Stimulated activated CD8-positive, alpha-beta memory T cell treated with anti-CD3 and anti-CD28 coated beads, Interleukin-7, amount 100 ng/mL, for 1 hour (primary cell): ENCODE measurements at places on chromosomes 2 and 18.

- DNase-seq: no peak
Measured at GRCh38 chr2:15222856-15223255, 338.3 kb downstream of the NBAS start.

DNA sequence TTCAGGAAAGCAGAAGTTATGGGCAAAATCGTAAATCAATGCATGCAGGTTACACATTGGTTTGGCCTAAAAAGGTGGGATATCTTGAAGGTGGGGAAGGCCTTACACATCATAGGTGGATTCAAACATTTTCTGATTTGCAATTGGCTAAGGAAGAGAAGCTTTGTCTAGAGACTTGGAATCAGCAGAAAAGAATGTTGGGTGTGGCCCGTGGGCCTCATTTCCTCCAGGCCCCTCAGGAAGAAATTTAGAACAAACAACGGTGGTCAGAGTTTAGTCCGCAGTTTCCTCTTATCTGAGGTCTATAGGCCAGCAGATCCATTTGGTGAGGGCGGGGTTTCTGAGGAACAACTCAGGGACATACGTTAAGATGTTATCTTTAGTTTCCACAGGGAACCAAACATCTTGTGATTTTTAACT, 50.9 kb upstream of the AFF3 start:
- DNase-seq: no peak

GRCh38 chr2:182545420-182546167, 118.8 kb upstream of the PDE1A start:
- no peak for DNase-seq

DNA sequence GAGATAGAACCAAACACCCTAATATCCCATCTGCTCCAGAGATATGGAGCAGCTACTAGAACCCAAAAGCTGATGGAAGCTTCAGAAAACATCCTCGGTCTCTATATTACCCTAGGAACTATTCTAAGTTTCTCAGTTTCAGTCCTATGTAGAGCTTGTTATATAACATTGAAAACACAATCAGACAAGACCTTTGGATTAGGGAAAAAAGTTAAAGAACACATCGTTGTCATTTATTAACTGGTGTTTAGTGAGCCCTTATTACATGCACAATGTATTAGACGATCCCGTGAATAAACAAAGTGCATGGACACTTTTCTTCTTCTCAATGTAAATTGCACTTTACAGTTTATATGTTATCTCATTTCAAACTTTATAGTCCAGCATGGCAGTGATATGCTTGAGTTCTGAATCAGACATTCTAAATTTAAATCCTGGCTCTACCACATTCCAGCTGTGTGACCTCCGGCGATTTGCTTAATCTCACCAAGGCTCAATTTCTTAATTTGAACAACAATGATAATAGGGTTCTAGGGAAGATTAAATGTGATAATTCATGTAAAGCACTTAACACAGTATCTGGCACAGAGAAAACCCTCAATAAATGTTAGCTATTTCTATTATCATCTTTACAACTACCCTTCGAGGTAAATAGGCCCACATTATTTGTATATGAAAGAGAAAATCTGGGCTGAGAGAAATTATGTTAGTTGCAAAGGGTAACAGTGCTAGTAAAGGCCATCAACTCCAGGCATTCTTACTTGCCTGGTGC, 83.6 kb upstream of the PIK3C3 start:
- DNase-seq: no peak

- DNase-seq: no peak
Measured at GRCh38 chr18:46040747-46041104, 31.3 kb downstream of the PSTPIP2 start.

DNA sequence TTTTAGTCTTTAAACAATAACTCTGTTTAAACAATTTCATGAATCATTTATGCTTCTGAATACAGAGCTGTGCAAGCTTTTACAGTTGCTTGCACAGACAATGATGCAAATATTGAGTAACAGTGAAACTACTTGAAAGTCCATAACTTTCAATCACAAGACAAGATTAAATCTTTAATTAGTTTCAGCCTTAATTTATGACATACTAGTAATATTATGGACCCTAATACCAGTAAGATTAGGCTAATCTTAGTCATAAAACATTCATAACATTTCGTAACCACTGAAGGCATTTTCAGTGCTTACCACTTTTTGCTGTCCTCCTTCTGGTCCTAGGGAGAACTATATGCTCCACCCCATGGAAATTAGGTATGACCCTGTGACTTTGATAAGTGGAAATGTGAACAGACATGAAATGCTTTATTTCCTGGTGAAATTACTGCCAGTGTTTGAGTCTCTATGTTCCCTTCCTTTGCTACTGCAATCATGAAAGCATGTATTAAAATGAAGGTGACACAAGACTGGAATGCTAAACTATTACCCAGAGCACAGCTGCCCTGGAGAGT, 1.8 kb upstream of the COBLL1 start:
- no peak for DNase-seq

DNA sequence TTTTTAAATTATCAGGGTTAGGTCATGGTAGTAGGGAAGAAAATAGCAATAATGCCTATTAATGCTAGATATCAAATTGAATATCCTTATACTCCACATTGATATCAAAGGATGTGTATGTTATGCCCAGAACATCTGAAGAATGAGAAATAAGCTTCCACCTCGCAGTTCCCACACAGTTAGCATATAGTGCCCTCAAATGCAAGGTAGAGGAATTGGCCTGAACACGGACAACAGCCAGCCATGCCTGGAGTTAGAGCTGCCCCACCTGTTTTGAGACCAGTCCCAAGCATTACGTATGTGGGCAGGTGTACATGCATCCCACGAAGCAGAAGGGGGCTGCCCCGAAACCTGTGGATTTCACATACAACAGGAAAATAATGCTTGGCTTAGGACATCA, 79.6 kb downstream of the SUMO1 start:
- DNase-seq: no peak

DNA sequence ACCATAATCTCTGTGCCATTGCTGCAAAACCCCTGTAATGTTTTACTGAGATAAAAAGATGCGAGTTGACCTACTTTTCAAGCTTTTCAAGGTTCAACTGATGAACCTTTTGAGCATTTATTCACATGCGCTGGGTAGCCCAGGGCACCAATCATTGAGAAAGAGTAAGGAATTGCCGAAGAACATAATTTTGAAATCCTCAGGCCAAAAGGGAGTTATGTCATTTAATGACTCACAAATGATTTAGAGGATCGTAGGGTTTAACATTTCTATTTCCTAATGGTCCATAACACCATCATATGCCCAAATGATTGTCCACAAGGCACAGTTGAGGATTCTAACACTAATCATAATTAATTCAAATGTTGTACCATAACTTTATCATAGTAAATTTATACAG, 20.2 kb upstream of the DLX1 start:
- DNase-seq: no peak

DNA sequence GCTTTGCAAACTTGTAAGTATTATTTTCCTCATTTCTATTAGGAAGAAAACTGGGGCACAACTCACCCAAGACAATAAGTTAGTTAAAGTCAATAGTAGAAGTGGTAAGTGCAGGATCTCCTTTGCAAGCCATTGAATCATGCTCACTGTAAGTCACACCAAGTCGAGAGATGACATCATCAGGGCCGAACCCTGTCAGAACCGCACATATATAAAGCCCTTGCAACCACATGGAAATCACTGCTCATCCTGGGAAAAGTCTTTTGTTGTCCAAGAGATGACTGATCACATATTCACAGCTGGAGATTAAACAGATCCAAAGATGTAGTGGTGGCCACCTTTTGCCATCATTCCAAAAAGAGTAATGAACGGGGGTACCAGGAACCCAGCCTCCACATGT, 484.8 kb upstream of the ID2 start:
- no peak for DNase-seq

GRCh38 chr18:3544537-3544936, 94.6 kb downstream of the TGIF1 start:
- no peak for DNase-seq

GRCh38 chr18:21897811-21898210, 157.2 kb downstream of the MIB1 start:
- no peak for DNase-seq

GRCh38 chr2:217973008-217973787, 29.6 kb downstream of the TNS1 start:
- no peak for DNase-seq

DNA sequence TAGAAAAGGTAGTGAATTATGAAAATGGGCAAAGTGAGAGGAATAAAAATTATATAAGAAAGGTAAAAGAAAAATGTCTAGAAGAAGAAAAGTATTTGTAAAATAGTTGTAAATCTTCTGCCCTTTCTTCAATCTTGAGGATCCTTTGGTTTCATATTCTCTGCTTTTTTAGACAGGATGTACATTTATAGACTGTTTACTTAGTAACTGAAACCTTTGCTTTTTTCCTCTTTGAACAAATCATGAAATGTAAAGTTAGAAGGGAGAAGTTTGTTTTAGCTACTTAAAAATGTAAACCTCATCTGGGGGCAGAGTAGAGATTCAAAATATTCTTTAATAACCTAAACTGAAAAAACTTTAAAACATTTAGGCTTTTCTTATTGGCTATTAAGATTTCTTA, 150.4 kb upstream of the ITGA4 start:
- DNase-seq: no peak

- DNase-seq: no peak
Measured at GRCh38 chr2:239821694-239822075, 203.5 kb downstream of the NDUFA10 start.

DNA sequence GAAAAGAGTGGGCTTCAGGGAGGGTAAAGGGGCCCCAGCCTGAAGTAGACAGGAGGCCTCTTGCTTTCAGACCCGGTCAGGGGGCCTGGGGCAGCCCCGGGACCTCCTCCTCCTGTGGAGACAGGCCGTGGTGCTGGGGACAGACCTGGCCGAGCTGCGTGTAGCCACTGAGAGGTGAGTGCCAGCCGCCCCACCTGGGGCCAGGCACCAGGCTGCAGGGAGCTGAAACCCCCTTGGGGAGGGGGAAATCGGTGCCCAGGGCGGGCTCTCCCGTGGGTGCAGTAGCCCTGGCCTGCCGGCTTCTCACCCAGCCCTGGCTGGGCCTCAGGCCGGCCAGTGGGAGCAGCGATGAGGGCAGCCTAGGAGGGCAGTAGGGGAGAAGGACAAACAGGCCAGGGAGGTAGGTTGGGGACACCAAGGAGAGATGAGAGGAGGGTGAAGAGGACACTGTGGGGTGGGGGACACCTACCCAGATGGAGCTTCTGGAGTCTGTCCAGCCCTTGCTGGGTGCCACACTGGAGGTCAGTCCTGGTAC, 24.0 kb downstream of the CROCC2 start:
- no peak for DNase-seq

DNA sequence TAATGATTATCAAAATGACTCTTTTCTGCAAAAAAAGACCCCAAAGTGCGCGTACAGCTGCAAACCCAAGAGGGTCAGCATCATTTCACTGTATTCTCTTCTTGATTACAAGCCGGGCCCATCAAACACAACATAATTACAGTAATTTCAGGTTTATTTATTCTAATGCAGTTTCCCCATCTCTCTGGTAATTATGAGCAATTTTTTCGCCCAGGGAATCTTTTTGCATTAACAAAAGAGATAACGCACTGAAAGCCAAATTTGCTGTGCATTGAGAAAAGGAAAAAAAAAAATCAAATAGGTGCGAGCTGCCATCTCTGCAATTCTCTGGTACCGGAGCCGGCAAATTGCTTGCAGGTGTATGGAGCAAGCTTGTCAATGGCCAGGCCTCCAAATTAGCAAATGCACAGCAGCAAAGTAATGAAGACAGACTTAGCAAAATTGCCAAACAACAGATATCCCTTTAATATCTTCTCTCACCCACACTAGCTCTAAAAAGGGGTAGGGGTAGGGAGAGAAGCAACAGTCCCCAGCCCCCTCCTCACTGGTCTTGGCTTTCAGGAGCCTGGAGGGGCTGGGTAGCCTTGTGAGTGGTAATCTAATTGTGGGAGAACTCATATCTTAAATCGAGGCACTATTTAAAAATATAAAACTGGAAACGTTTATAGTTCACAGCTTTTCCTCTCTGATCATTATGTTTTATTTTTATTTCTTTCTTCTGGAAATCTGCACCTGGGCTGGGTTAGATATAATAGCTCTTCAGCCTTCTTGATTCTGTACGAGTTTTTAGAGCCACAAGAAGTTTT, 6.7 kb downstream of the DLX1 start:
- no peak for DNase-seq

GRCh38 chr2:25400169-25400568, 58.4 kb upstream of the DNMT3A start:
- no peak for DNase-seq

GRCh38 chr2:27102329-27102728, 15.8 kb downstream of the KHK start:
- no peak for DNase-seq

GRCh38 chr2:5598156-5598555, 94.0 kb upstream of the SOX11 start:
- DNase-seq: no peak

- no peak for DNase-seq
Measured at GRCh38 chr2:145593280-145593679, 1073.4 kb upstream of the ZEB2 start.

DNA sequence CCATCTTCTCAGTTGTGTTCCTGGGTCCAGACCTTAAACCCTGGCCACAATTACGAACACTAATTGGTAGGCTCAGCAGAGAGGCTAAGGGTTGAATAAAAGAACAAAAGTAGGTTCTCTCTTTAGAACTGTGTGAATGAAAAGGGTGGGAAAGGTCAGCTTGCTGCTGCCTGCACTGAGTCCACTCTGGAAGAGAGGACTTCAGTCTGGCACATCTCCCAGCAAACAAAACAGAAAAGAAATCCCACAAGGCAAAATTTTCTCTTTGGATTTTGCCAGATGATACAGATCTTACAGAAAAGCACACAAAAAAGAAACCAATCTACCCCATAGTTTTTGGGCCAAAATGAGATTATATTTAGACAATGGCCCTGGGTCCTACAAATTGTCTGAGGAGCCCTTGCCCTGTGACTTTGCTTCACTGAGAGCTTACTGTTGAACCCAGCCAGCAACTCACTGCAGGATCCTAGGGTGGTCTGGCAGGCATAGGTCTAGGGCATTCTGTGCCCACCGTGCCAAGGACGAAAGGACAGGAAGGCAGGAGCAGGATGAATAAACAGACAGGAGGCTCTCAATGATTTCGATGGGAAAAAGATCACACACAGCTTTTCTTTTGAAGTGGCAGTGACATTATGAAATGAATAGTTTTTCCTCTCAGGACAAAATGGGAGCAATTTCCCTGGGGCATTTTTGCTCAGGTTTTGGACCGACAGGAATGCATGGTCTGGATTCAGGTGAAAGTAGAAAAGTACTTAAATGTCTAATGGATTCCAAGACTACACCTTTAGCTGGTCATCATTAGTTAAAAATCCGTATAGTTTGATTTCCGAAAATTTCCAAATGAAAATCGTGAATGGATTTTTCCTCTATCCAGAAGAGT, 68.4 kb upstream of the STAM2 start:
- no peak for DNase-seq

GRCh38 chr2:55111570-55112228, 61.4 kb upstream of the RTN4 start:
- DNase-seq: no peak

DNA sequence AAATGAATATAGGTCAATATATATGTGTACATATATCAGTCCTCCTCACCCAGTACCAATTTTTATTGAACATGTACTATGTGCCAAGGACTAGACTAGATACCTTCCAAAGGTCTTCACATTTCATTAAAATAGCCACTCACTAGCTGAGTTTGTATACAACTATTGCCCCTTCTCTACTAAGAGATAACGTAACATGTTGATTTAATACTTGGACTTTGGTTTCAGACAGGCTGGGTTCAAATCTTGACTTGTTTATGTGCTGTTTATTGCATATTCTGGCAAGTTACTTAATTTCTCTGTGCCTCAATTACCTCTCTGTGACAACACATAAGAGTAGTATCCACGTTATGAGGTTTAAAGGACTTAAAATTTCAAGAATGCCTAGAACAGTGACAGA, 184.5 kb downstream of the MTX2 start:
- no peak for DNase-seq

- DNase-seq: no peak
Measured at GRCh38 chr2:221205103-221205673, 366.9 kb downstream of the EPHA4 start.
